ENCODE measurements at places on chromosomes 2 and 18. TPM values are rescaled to one million over a fixed set of nuclear protein-coding genes. Genes with fewer than 3 reads are reported as not detected.

- no peak for DNase-seq
These were observed 318.9 kb upstream of the ACVR2A start for GRCh38 chr2:147525819-147526489.

DNA sequence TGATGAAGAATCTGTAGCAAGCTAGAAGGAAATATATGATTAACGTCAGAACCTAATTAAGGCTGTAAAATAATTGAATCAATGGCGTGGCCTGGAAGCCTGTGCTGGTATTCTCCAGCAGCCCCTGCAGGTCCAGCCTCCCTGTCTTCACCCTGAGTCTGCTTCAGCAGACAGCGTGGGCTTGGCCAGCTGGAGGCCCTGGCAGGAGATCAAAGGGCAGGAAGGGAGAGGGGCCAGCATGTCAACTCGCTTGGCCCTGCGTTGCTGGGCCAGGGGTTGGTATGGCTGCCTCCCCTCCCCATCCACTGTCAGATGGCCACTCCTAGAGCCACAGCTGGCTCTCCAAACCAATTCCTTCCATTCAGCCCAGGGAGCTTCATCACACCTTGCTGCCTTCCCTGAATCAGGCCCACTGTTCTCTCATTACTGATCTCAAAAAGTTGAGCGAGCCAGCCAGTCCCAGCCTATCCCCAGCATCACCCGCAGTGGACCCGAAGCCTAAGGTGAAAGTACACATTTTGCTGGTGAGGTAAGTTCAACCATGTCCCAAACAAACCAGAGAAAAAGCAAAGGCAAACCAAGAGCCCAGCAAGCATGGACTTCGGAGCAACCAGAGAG is 228.4 kb upstream of the AGAP1 start:
- no peak for DNase-seq

LONRF2 gene
- 7.0 TPM for total RNA-seq

- DNase-seq, result no peak
These were observed 23.0 kb upstream of the BIN1 start for GRCh38 chr2:127129937-127130336.

DNA sequence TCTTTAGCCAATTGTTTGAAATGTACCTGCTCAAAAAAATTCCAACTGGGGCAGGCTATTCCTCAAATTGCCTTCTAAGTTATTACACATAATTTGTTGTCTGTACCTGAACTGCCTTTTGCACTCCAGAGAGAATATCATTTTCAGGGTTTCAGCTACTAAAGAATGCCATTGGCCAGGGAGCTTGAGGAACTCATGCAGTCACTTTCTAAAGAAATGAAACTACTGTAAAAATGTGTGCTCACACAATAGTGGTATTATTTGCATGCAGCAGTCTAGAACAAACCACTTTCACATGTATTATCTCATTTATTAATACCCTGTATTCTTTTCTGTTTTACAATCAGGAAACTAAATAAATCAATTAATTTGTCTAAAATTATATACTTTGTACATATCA is 152.2 kb downstream of the PID1 start:
- no peak for DNase-seq

GRCh38 chr2:69781321-69782248 is 39.7 kb downstream of the ANXA4 start:
- DNase-seq, result no peak

Measured in omental fat pad (tissue), 4 donors.